ENCODE measurements at places on chromosomes 1 and 21. TPM values are rescaled to one million over a fixed set of nuclear protein-coding genes. Genes with fewer than 3 reads are reported as not detected.

DNA sequence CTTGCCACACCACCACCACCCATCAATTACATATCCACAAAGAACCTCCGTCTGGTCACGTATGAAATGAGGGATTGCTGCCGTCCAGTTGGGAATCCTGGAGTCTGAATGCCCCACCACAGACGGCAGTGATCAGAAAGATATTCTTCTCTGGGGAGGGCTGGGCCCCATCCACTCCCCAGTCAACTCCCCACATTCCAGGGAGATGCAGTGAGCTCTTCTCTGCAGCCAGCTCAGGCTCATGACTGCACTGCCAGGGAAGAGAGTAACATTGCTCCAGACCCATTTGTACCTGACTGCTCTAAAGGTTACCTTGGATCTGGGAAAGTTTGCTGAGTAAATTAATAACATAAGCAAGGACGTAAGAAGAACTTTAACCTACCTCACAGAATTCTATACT lies 18.3 kb downstream of the DEGS1 start:
- no peak overlapping the region for H3K4me3 ChIP-seq
- H3K36me3 ChIP-seq, result no peaks in the 10 kb centered on the region
- H3K4me1 ChIP-seq, result peaks cover 14% of the 10 kb centered on the region
- no peak for DNase-seq
- no peak overlapping the region for H3K27ac ChIP-seq

DNA sequence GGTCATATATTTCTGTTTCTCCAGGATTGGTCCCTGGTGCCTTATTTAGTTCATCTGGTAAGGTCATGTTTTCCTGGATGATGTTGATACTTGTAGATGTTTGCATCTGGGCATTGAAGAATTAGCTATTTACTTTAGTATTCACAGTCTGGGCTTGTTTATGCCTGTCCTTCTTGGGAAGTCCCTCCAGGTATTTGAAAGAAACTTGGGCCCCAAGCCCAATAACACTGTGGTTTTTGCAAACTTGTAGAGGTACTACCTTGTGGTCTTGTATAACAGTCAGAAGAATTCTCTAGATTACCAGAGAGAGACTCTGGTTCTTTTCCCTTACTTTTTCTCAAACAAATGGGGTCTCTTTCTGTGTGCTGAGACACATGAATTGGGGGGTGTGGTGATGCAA lies 251.4 kb upstream of the B3GALT2 start:
- H3K36me3 ChIP-seq, result peaks cover 73% of the 10 kb centered on the region
- DNase-seq, result no peak
- peak overlapping the region; percentile 67 for H3K27ac ChIP-seq
- peaks cover 35% of the 10 kb centered on the region for H3K4me1 ChIP-seq
- no peaks in the 10 kb centered on the region for H3K27me3 ChIP-seq

GRCh38 chr1:201754353-201754752 lies 74.6 kb upstream of the IPO9 start:
- H3K27ac ChIP-seq, result no peak overlapping the region
- no peak for DNase-seq
- H3K4me3 ChIP-seq, result no peak overlapping the region

- peak; percentile 19 for DNase-seq
- no peaks in the 10 kb centered on the region for H3K27me3 ChIP-seq
- peaks cover 25% of the 10 kb centered on the region for H3K4me1 ChIP-seq
- H3K36me3 ChIP-seq, result peaks cover 11% of the 10 kb centered on the region
These were observed 27.5 kb upstream of the KCNA2 start for GRCh38 chr1:110633646-110634030.

DNA sequence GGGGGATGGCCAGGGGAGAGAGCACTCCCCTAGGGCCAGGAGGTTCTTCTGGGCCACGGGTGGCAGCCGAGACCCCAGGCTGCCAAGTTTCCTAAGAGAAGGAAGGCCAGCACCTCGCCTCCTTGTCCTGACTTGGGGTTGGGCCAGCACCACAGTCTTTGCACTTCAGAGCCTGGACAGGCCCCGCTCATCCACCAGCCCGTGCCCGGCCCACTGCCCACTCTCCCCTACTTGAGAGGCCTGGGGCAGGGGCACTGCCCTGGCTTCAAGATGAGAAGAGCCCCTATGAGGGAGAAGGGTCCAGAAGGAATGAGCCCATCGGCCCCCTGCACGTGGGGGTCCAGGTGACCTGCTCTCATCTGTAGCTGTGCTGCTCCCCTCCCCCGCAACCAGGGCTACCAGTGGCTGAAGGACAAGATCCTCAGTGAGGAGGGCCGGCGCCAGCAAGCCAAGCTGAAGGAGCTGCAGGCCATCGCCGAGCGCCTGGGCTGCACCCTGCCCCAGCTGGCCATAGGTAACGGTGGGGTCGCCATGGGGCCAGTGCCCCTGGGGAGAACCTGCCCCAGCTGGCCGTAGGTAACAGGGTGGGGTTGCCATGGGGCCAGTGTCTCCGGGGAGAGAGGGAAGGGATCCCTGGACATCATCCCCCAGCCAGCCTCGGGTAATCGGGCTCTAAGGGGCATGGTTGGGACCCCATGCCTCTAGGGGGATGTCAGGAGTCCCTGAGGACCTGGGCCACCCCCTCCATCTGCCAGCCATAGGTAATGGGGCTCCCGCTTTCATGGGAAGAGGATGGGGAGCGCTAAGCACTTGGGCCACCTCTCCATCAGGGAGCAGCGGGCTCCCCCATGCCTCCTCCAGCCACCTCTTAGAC lies 50.8 kb downstream of the KCNAB2 start:
- no peak overlapping the region for H3K27ac ChIP-seq
- no peaks in the 10 kb centered on the region for H3K4me1 ChIP-seq
- no peak overlapping the region for H3K4me3 ChIP-seq

DNA sequence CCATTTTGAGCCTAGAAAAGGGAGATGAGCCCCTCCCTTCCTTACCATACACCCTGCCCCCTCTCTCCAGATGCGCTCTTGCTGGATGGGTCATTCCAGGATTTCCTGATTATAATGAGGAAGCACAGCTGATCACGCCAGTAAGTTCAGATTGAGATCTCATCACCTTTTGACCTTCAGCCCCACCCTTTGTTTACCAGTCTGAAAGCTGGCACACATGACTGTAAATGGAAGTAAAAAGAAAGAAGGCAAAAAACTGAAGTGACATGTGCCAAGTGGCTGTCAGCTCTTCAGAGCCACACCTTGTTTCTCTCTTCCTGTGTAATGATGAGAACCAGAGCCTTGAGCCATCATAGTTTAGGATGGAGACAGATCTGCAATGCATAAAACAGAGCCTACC lies 27.9 kb downstream of the S1PR1 start:
- peak overlapping the region; percentile 81 for H3K27ac ChIP-seq
- peaks cover 12% of the 10 kb centered on the region for H3K36me3 ChIP-seq
- peak overlapping the region; percentile 37 for H3K4me3 ChIP-seq
- peaks cover 65% of the 10 kb centered on the region for H3K4me1 ChIP-seq
- DNase-seq, result peak; percentile 32

GRCh38 chr21:31992391-31992790 lies 119.6 kb downstream of the HUNK start:
- no peak overlapping the region for H3K27ac ChIP-seq
- no peak overlapping the region for H3K4me3 ChIP-seq
- H3K27me3 ChIP-seq, result peaks cover 2% of the 10 kb centered on the region
- no peak for DNase-seq
- no peaks in the 10 kb centered on the region for H3K4me1 ChIP-seq
- no peaks in the 10 kb centered on the region for H3K36me3 ChIP-seq

DNA sequence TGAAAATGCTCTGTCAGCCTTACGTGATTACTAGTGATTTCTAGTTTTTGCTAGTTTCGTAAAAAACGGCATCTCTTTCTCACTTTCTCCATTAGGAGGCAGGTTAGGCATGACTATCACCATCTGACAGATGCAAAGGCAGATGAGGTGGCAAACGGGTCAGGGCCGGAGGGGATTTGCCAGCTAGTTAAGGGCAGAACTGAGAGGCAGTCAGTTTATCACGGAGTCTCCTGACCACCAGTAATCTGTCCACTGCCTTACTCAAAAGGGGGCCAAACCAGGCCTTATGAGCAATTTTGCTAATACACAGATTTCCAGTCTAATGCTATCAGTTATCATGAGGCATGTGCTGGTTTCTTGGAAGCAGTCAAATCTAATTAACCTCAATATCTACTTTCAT lies 159.3 kb downstream of the TSEN15 start:
- DNase-seq, result no peak
- H3K4me1 ChIP-seq, result no peaks in the 10 kb centered on the region
- peaks cover 4% of the 10 kb centered on the region for H3K27me3 ChIP-seq
- H3K36me3 ChIP-seq, result no peaks in the 10 kb centered on the region

DNA sequence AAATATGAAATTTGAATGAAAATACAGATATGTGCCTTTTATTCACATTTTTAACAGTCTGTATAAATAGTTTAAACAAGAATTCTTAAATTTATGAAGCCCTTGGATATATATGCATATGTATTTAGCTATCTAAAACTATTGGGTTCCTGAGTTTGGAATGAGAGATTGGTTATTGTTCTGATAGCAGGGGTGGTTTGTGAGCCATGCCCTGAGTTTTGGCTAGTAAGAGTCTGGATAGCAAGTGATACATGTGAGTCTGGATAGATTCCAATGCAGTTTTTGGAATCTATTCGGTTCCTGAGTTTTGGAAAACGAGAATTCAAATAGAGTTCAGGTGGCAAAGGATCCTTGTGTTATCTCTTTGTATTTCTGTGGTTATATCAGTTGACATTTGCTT lies 2.8 kb downstream of the MAN1A2 start:
- H3K27me3 ChIP-seq, result no peaks in the 10 kb centered on the region
- H3K4me1 ChIP-seq, result peaks cover 46% of the 10 kb centered on the region
- H3K36me3 ChIP-seq, result peaks cover 13% of the 10 kb centered on the region
- H3K4me3 ChIP-seq, result peak overlapping the region; percentile 79
- no peak overlapping the region for H3K27ac ChIP-seq
- DNase-seq, result no peak

- no peak overlapping the region for H3K4me3 ChIP-seq
- peaks cover 22% of the 10 kb centered on the region for H3K27me3 ChIP-seq
- no peak overlapping the region for H3K27ac ChIP-seq
- H3K4me1 ChIP-seq, result peaks cover 3% of the 10 kb centered on the region
- no peak for DNase-seq
These were observed 367.1 kb upstream of the ESRRG start for GRCh38 chr1:217090060-217090911.

DNA sequence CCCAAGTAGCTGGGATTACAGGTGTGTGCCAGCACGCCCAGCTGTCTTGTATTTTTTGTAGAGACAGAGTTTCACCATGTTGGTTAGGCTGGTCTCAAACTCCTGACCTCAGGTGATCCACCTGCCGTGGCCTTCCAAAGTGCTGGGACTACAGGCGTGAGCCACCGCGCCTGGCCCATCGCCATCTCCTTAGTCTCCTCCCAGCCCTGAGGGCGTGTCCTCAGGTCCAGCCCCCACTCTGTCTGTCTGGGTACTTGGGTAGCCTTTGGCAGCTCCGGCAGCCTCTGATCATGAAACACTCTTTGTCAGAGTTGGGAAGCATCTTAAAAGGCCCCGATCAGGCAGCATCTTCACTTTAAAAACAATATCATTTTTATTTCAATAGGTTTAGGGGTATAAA lies 90.3 kb upstream of the DISP3 start:
- peaks cover 15% of the 10 kb centered on the region for H3K4me1 ChIP-seq
- H3K27ac ChIP-seq, result no peak overlapping the region
- no peak for DNase-seq
- no peaks in the 10 kb centered on the region for H3K36me3 ChIP-seq
- H3K27me3 ChIP-seq, result peaks cover 21% of the 10 kb centered on the region

DNA sequence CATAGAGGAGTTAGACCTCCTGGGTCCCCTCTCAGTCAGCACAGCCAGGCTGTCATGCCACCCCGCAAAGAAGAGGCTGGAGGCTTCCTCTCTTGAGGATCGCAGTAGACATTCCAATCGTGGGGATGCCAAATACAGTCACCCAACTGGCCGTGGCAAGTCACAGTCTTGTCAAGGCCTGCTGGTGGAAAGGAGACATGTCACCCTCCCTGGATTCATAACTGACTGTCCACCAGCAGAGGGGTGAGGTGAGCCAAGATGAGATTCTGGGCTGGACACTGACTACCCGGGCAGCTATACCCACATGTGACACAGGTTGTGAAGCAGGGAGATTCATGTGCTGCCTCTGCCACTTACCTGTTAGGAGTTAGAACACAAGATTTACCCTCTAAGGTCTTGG lies 123.5 kb upstream of the NGF start:
- H3K27ac ChIP-seq, result no peak overlapping the region
- no peaks in the 10 kb centered on the region for H3K4me1 ChIP-seq
- no peaks in the 10 kb centered on the region for H3K27me3 ChIP-seq
- H3K4me3 ChIP-seq, result no peak overlapping the region
- H3K36me3 ChIP-seq, result no peaks in the 10 kb centered on the region

DNA sequence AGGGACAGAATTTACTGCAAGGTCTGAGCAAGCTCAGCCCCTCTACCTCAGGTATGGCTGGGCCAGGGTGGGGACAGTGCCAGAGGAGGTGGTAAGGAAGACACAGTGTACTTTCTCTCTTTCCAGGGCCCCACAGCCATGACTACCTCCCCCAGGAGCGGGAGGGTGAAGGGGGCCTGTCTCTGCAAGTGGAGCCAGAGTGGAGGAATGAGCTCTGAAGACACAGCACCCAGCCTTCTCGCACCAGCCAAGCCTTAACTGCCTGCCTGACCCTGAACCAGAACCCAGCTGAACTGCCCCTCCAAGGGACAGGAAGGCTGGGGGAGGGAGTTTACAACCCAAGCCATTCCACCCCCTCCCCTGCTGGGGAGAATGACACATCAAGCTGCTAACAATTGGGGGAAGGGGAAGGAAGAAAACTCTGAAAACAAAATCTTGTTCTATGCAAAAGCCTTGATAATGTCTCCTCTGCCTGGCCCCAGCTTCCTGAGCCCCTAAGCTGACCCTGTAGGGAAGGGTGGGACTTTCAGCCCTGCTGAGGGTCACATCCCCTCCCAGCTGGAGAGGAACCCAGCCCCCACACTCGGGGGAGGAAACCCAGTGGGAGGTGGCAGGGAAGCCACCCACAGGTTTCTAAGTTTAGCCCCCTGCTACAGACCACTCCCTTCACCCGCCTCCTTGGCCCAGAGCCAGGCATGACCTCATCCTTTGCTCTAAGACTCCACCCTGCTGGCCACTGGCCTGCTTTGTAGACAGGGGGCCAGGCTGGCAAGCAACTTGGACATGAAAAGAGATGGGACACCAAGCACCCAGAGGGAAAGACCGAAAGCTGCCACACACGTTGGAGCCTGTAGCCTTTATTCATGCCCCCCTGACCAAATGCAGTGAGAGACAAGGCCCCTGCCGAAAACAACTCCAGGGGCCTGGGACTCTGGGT lies 6.4 kb downstream of the RHOC start:
- no peaks in the 10 kb centered on the region for H3K27me3 ChIP-seq
- DNase-seq, result peak; percentile 81
- H3K4me1 ChIP-seq, result peaks cover 62% of the 10 kb centered on the region

- no peaks in the 10 kb centered on the region for H3K27me3 ChIP-seq
- H3K36me3 ChIP-seq, result peaks cover 92% of the 10 kb centered on the region
- H3K4me3 ChIP-seq, result no peak overlapping the region
- no peak for DNase-seq
- H3K27ac ChIP-seq, result peak overlapping the region; percentile 40
These were observed 9.3 kb downstream of the SLAMF7 start for GRCh38 chr1:160748181-160748877.

- peaks cover 6% of the 10 kb centered on the region for H3K27me3 ChIP-seq
- no peak overlapping the region for H3K27ac ChIP-seq
- H3K4me3 ChIP-seq, result no peak overlapping the region
- no peak for DNase-seq
These were observed 50.0 kb downstream of the FOXO6 start for GRCh38 chr1:41411229-41411628.

CA6 gene
- total RNA-seq, result 6.4 TPM

NPHP4 gene
- 17.2 TPM for total RNA-seq

SPRR1B gene
- not detected for total RNA-seq

KRTCAP2 gene
- total RNA-seq, result 190 TPM

FCRLB gene
- 0.97 TPM for total RNA-seq

TNFSF4 gene
- total RNA-seq, result 5.0 TPM

BLZF1 gene
- total RNA-seq, result 34.1 TPM

EDARADD gene
- 0.45 TPM for total RNA-seq
